ENCODE measurements at places on chromosomes 1 and 21.

GRCh38 chr1:206050655-206051235 is 2.2 kb upstream of the RHEX start:
- peak; percentile 85 for DNase-seq

- DNase-seq = no peak
Observed at GRCh38 chr1:199862047-199862446, 165.5 kb upstream of the NR5A2 start.

GRCh38 chr1:110872745-110873720 is at the start of gene CD53:
TSS of gene CD53 (plus strand) at chr1:110873148. CDS start at chr1:110891409, 18,261 bp downstream.
- DNase-seq = no peak

- DNase-seq = no peak
Observed at GRCh38 chr1:40185951-40186864, 25.0 kb downstream of the RLF start.

- no peak for DNase-seq
Observed at GRCh38 chr21:15209224-15209623, 144.4 kb upstream of the NRIP1 start.

DNA sequence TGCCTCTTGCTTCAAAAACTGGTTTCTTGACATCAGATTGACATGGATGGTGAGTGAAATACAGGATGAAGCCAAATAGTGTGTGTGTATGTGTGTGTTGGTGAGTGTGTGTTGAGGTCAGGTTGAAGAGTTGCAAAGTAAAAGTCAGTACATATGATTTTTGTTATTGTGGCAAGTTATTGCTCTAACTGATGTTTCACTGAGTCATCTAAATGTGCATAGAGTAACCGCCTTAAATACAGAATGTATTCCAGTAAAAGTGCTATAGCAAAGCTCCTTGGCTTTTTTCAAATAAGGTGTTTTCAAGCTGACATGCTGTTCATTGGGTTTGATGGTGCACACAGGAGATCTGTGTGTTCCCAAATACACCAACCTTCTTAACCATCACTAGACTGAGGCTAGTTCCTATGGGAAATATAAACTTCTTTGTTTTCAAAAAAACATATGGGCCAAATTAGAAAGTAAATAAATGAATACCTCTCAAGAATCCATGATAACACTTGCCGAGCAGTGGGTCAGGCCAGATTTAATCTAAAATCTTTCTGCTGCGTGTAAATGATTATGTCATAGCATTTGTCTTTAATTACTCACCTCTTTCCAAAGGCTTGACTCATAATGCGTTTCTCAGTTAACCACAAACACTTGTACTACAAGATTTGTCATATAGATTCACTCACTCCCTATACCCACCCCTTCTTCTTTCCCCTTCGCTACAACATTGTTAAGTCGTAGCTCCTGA is 151.1 kb downstream of the LYPLAL1 start:
- peak; percentile 94 for DNase-seq

DNA sequence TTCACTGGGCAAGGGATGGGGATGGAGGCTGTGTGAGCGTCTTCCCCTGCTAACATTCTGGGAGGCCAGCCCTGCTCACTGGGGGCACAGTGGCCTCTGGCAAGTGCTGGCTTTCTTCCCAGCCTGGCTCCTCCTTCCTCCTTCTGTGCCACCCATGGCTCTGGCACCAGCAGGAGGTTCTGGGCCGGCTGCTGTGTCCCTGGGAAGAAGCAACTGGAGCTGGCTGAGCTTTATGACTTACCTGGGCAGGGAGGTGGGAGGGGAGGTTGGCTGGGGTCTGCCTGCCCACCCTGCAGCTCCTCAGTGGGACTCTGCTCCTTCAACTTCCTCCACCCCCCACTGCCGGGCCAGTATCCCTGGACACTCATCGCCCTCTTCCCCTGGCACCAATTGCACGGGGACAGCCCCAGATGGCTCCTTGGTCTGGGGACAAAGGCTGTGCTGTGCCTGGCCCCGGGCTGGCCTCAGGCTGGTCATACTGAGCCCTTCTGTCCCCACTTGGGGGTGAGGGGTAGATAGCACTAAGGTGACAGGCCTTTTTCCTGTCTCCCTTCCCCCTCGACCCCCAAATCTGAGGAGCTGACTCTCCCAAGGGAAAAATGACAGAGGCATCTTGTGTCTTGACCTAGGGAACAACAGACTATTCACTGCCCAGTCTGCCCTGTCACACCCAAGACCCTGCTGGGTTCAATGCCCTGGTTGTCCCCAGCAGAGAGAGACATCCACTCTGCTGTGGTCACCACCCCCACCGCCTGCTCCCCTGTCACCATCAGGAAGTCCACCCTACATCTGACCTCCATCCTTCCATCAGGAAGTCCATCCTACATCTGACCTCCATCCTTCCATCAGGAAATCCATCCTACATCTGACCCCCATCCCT is 14.4 kb downstream of the CDK18 start:
- no peak for DNase-seq

DNA sequence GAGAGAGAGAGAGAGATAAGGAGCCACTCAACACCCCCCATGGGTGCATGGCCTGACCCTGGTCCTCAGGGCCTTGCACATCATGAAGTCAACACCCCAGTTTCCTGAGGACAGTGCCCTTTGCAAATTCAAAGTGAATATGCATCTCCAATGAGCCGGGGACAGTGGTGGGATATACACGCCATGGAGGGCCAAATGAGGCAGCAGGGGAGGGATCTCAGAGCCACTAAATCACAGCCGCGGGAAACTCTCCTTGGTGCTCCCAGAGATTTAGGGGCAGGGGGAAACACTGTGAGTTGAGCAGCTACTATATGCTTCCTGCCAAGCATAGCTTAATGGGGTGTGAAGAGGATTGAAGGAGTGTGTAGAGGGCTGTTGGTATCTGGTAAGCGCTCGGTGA is 35.5 kb downstream of the MATN1 start:
- DNase-seq = no peak

DNA sequence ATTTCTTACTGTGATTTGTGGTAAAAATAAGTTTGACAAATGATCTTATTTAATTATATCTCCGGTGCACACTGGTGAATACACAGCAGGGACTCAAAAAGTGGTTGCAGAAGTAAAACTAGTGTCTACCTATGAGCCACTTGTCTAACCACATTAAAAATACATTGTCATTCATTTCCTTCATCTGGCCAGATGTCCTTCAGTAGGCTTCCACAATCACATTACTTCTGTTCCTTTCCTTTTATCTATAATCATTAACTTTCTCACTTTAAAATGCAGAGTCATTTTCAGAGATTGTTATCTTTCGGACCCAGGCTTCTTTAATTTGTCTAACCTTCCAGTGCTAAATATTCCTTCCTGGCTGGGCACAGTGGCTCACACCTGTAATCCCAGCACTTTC is 3.0 kb downstream of the RBBP5 start:
- DNase-seq = no peak

DNA sequence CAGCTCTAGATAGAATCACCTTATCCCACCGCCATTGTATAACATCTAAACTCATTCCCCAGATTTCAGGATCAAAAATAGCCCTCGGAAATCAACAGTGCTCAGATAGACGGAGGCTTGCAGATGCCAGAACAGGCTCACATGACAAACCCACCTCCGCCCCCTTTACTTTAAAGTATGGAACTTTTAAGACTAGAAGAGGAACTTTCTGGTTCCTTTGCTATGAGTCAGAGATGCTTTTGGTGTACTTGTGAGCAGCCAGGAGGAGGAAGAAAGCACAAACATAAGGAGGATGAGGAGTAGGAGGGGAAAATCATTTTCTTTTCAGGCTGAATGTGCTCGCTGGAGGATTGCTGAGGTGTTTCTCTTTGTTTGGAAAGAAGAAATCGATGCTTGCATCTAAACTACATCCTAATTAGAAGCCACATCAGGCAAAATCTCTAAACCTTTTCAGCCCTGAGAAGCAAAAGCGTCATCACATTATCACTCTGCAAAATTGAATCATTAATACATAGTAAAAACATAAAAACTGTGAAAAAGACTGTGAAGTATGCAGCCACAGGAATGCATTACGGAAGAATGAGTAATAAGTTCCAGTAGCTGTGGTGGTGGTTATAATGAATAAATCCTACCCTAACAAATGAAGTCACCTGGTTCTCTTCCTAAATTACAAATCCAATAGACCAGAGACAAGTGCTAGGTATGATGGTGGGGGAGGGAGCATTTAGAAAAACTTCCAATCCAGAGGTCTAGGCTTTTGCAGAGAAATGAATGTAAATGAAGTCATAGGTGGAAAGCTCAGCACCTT is 251.3 kb downstream of the KCNH1 start:
- DNase-seq = peak; percentile 89

GRCh38 chr1:187396226-187396625 is 567.5 kb downstream of the PLA2G4A start:
- DNase-seq = no peak

DNA sequence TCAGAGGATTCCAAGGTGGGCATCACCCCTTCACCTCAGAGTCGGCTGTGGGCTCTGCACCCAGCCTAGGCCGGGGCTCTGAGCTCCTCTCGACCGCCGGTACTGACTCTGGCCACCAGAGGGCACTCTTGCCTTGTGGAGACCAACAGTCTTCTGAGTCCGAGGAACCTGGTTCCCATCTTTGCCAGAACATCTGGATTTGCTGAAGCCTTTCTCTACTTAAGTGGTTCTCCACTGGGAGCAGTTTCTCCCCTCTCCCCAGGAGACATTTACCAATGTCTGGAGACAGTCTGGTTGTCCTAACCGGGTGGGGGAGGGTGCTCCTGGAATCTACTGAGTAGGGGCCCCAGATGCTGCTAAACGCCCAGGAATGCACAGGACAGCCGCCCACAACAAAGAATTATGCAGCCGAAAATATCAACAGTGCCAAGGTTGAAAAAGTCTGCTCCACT is 9.4 kb downstream of the ETV3L start:
- no peak for DNase-seq

Data from kidney epithelial cell (primary cell).